Stimulated activated CD4-positive, alpha-beta T cell treated with anti-CD3 and anti-CD28 coated beads, Interleukin-1b, Interleukin-23, amount 100 ng/mL, for 1 hour (primary cell): ENCODE measurements at places on chromosomes 5 and 9.

- no peak for DNase-seq
Observed at GRCh38 chr5:994272-994607, 14.4 kb upstream of the NKD2 start.

DNA sequence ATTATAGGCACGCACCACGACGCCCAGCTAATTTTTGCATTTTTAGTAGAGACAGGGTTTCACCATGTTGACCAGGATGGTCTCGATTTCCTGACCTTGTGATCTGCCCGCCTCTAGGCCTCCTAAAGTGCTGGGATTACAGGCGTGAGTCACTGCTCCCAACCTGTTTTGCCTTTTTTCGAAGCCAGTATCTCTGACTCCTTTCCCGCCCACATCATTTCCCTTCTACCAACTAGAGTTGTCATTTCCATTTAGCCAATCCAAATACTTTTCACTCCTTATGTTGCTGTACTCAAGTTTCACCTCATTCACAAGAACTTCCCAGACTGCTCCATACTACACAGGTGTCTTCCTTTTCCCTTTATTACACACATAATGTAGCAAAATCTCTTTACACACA, 502.6 kb upstream of the CDH6 start:
- no peak for DNase-seq

DNA sequence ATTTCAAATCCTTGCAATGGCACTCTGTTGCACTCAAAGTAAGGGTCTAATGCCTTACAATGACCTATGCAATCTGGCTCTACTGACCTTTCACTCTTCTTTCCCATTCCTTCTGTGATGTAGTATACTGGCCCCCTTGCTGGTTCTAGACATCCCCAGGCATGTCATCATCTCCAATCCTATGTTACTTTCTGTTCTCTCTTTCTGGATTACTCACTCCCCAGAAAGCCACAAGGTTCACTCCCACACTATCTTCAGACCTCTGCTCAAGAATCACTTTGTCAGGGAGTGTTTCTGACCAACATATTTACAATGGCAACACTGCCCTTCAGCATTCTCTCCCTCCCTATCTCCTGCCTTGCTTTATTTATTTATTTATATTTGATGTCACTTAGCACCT, 802.2 kb upstream of the WWC1 start:
- no peak for DNase-seq

GRCh38 chr5:149071756-149072155, 8.9 kb upstream of the SH3TC2 start:
- no peak for DNase-seq

GRCh38 chr9:114109124-114109523, 10.0 kb upstream of the KIF12 start:
- DNase-seq: no peak

- DNase-seq: no peak
Observed at GRCh38 chr5:170343177-170343576, 45.6 kb upstream of the LCP2 start.

- DNase-seq: no peak
Observed at GRCh38 chr9:96680812-96681499, 25.8 kb upstream of the PRXL2C start.

DNA sequence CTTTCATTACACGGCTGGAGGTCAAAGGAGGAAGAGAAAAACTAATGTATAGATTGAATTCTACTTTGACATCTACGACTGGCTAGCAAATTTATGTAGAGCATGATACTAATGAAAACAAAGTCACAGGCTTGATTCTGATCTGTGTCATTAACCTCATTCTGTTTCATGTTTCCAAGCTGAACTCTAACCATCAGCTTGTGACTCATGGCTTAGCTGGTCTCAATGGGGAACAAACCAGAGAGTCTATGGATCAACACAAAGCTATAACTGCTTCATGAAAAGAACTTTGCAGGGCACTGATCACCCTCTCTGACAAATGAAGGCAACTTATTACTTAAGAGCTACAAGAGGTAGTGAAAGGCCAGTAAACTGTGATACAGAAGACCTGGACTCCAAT, 23.6 kb upstream of the PDE4D start:
- DNase-seq: no peak

DNA sequence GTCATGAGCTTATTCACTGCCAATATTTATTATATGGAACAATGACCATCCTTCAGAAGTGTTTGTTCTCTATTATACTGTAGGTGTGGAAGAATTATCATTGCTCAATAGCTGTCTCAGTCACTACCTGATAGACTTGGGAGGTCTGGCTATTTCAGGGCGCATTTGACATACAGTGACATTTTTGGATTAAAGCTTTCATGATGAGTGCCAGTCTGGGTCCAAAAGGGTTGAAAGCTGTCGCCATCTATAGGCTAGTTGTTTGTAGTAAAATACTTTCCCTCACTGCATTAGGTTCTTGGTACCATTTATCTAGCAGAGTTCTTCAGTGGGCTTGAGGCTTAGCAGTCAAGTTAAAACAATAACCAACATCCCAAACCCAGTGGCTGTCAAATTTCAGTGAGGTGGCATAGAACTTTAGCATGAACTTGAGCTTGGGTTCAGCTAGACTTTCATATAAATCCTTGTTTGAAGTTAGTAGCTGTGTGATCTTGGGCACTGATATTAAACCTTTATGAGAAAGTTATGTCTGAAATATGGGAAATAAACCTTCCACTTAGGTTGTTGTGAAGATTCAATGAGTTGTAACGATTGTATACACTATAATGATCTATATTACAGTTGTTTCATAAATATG, 110.5 kb upstream of the CDKN2B start:
- no peak for DNase-seq

DNA sequence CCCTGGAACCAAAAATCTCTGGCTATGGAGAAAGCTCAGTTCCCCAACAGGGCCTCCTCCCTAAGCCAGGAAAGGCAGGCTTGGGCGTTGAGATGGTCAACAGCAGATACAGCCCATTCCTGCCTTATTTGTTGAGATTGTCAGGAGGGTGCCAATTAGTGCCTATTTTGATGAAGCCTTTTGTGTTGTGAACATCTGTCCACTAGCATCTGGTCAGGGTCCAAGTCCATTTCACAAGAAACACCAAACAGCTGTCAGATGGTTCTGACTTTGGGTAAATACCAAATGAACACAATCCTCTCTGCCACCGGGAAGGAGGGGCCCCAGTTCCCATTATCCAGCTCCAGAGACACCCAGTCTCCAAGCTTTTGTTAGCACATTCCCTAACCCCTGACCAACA, 19.9 kb downstream of the SEMA6A start:
- DNase-seq: no peak

GRCh38 chr5:16886793-16887345, 49.2 kb downstream of the MYO10 start:
- DNase-seq: no peak

- no peak for DNase-seq
Observed at GRCh38 chr5:165360366-165360765, 1854.9 kb downstream of the MAT2B start.

DNA sequence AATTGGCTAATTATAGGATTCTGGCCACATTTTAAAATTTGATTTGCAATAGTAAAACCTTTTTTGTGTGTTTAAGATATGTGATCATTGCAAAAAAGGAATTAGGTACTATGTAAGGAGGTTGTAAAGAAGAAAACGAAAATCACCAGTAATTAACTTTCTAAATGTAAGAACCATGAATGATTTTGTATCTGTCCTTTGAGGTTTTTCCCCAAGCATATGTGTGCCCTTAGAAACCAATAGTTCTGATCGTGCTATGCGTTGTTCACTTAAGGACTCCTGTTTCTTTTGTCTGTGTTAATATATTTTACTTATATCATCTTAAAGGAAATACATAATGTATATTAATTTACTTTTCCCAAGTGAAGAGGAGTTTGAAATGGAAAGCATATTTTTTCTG, 410.2 kb downstream of the PSAT1 start:
- DNase-seq: no peak

DNA sequence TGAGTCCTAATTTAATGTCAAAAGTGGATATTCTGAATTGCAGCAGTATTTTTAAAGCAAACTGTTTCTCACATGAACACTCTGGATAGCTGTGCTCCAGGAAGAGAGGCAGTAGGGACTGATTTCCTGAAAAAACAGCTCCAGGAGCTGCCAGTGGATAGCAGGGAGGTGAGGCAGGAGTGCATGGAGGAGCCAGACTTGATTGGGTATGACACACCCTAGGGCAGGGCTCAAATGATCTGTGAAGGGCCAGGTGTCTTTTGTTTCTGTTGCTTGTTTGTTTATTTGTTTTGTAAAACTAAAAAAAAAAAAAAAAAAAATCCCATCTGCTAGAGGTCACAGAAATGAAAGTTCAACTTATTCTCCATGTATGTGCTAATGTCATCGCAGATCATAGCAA, 83.4 kb downstream of the ADRB2 start:
- no peak for DNase-seq

GRCh38 chr5:147949711-147950573, 43.6 kb upstream of the C5orf46 start:
- DNase-seq: no peak

GRCh38 chr5:117411701-117412100, 837.1 kb upstream of the SEMA6A start:
- no peak for DNase-seq
